ENCODE measurements at places on chromosomes 5 and 9.

DNA sequence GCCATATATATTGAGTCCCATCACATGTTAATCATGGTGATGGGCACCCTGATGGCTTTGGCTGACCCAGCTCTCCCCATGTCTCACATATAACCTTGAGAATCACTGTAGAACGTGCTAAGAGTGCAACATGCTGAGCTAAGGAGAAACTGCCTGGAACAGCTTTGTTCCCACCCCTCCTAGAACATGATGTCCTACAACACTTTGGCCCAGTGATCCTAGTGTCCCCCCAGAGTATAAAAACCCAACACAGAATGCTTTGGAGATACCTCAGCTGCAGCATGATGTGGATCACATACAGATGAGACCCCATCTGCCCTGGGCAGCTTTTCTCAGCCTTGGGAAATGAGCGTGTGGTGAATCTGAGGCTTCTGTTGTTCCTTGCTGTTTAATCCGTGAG is 343.5 kb downstream of the NFIB start:
- DNase-seq, result no peak

DNA sequence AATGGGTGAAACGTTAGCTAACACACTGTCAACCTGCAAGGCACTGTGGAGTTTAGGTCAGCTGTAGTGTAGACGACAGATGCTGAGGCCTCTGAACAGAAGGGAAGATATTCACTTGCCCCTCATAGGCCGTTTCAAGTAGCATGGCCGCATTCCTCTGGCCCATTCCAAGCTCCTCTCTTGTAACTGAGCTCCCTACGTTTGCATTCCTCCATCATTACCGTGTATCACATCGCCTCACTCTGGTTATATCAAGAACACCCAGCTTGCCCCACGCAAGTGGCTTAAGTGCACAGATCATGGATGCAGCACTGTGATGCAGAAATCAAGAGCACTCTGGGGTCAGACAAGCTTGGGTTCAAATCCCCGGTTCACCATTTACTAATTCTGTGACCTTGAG is 43.3 kb downstream of the PRELID2 start:
- DNase-seq, result no peak

- DNase-seq, result no peak
These were observed 34.5 kb downstream of the KCTD16 start for GRCh38 chr5:144205141-144205551.

DNA sequence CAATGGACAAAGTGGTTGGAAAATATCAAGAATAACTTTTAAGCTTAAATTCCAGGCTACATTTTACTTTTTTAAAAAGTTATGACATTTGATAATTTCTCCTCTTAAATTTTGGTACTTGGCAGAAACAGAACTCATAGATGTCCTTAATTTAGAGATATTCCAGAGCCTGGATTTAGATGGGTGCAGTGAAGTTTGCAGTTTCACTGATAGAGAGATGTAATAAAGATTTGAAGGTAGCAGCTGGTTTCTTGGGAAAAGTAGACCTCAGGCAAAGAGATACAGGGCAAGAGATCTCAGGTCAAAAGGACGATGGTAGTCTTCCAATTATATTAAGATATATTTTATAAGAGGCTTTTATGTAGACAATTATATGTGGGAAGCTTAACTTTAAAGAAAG is 134.6 kb downstream of the ISL1 start:
- DNase-seq, result no peak

GRCh38 chr9:129198319-129199043 is 20.4 kb upstream of the IER5L start:
- no peak for DNase-seq

All from CD4-positive, alpha-beta T cell treated with Interleukin-15 for 4 hours (primary cell).